ENCODE measurements at places on chromosomes 1 and 21.

DNA sequence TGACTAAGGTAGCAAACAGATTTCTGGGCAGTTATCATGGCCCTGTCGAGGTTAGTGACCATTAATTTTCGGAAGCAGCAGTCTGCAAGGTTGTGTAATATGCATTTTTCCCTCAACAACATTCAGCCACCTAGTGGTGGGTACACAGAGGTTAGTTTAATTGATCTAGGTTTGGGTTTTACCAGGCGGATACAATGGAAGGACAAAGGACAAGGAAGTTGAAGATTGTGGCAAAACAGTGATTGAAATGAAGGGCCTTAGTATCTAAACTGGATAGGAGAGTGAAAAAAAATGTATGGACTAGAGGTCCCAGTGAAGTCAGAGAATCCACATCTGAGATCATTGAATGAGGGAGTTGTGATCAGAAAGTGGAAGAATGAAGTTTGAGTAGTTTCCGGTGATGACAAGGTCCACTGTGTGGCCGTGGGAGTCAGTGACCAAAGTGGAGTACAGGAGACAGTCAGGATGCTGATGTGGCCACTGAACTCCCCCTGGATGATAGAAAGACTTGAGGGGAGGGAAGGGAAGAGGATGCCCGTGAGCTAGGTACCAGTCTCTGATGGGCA lies 2.8 kb downstream of the ARMH1 start:
- H3K4me3 ChIP-seq = no peak overlapping the region
- H3K36me3 ChIP-seq = no peaks in the 10 kb centered on the region
- no peaks in the 10 kb centered on the region for H3K27me3 ChIP-seq
- DNase-seq = no peak

DNA sequence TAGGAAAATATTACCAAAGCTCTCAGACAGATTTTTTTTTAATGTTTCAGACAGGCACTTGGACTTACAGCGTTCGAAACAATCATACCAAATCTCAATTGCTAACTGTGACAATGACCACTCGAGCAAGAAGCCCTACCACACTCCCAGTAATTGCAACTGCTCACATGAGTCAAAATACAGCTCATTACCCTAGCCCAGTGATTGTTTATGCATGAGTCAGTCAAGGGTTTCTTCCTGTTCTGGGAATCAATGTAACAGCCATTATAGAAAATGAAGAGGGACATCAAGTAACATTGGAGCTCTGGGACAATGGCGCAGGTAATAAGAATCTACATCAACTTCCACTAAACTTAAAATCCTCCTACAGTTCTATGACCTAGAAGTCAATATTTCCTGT lies 56.1 kb upstream of the SH3GLB1 start:
- no peak overlapping the region for H3K27ac ChIP-seq
- no peaks in the 10 kb centered on the region for H3K4me1 ChIP-seq
- H3K36me3 ChIP-seq = no peaks in the 10 kb centered on the region
- H3K27me3 ChIP-seq = no peaks in the 10 kb centered on the region

- no peak overlapping the region for H3K27ac ChIP-seq
- peaks cover 16% of the 10 kb centered on the region for H3K4me1 ChIP-seq
- no peak for DNase-seq
- H3K27me3 ChIP-seq = no peaks in the 10 kb centered on the region
These were observed 20.8 kb downstream of the CNST start for GRCh38 chr1:246587032-246587431.

DNA sequence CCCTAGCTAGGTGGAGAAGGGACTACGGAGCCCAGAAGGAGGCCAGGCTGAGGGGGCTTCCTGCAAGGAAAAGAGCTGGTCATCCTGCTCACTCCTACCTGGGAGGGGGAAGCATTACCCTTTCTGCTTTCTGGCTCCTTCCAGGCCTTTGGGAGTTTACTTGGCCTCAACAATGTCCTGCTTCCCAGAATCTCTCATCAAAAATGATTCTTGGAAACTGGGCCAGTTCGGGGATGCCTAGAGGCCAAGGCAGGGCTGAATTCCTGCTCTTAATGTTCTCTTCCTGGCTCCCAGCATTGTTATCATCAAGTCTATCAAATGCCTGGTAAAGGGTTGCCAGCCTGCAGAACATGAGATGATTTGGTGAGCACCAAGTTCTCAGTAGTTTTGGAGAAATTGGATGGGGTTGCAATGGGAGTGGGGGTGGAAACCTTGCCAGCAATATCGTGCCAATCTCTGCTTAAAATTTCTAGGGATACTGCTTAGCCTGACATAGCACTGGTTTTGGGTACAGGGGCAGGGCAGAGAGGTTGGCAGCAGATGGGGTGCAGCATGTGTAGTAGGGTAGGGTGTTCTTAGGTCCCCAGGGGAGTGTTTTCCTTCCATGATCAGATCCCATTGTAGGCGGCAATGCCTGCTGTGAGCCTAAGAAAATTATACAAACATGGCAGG lies 7.7 kb upstream of the PAFAH2 start:
- H3K36me3 ChIP-seq = no peaks in the 10 kb centered on the region
- H3K27me3 ChIP-seq = peaks cover 13% of the 10 kb centered on the region
- H3K27ac ChIP-seq = no peak overlapping the region
- H3K4me3 ChIP-seq = no peak overlapping the region

GRCh38 chr1:226411619-226412018 lies 3.7 kb upstream of the PARP1 start:
- peaks cover 14% of the 10 kb centered on the region for H3K4me1 ChIP-seq
- H3K27ac ChIP-seq = no peak overlapping the region
- DNase-seq = no peak
- H3K27me3 ChIP-seq = peaks cover 2% of the 10 kb centered on the region
- H3K4me3 ChIP-seq = no peak overlapping the region

DNA sequence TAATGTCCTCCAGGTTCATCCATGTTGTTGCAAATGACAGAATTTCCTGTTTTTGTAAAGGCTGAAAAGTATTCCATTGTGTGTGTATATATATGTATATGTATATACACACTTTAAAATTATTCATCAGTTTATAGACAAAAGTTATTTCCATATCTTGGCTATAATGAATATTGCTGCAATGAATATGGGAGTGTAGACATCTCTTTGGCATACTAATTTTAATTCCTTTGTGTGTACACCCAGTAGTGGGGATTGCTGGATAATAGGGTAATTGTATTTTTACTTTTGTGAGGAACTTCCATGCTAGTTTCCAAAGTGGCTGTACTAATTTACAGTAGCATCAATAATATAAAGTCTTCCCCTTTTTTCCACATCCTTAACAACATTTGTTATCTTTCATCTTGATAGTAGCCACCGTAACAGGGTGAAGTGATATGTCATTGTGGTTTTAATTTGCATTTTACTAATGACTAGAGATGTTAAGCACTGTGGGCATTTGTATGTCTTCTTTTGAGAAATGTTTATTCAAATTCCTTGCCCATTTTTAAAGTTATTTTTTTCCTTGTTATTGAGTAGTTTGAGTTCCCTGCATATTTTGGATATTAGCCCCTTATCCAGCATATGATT lies 243.0 kb downstream of the PDE4B start:
- no peak overlapping the region for H3K27ac ChIP-seq
- H3K4me1 ChIP-seq = no peaks in the 10 kb centered on the region
- DNase-seq = no peak
- no peaks in the 10 kb centered on the region for H3K36me3 ChIP-seq
- H3K27me3 ChIP-seq = peaks cover 12% of the 10 kb centered on the region

GRCh38 chr1:150558303-150558704 lies 9.1 kb downstream of the ADAMTSL4 start:
- H3K27ac ChIP-seq = no peak overlapping the region
- peaks cover 21% of the 10 kb centered on the region for H3K4me1 ChIP-seq
- H3K4me3 ChIP-seq = no peak overlapping the region
- no peaks in the 10 kb centered on the region for H3K27me3 ChIP-seq
- no peak for DNase-seq

- no peak overlapping the region for H3K4me3 ChIP-seq
- H3K27me3 ChIP-seq = peaks cover 2% of the 10 kb centered on the region
- no peak overlapping the region for H3K27ac ChIP-seq
- no peak for DNase-seq
These were observed 135.7 kb upstream of the SLC45A1 start for GRCh38 chr1:8182034-8182761.

GRCh38 chr1:191350938-191351337 lies 807.3 kb upstream of the RGS18 start:
- DNase-seq = no peak
- H3K4me1 ChIP-seq = no peaks in the 10 kb centered on the region
- H3K27me3 ChIP-seq = no peaks in the 10 kb centered on the region
- no peak overlapping the region for H3K27ac ChIP-seq
- no peak overlapping the region for H3K4me3 ChIP-seq

DNA sequence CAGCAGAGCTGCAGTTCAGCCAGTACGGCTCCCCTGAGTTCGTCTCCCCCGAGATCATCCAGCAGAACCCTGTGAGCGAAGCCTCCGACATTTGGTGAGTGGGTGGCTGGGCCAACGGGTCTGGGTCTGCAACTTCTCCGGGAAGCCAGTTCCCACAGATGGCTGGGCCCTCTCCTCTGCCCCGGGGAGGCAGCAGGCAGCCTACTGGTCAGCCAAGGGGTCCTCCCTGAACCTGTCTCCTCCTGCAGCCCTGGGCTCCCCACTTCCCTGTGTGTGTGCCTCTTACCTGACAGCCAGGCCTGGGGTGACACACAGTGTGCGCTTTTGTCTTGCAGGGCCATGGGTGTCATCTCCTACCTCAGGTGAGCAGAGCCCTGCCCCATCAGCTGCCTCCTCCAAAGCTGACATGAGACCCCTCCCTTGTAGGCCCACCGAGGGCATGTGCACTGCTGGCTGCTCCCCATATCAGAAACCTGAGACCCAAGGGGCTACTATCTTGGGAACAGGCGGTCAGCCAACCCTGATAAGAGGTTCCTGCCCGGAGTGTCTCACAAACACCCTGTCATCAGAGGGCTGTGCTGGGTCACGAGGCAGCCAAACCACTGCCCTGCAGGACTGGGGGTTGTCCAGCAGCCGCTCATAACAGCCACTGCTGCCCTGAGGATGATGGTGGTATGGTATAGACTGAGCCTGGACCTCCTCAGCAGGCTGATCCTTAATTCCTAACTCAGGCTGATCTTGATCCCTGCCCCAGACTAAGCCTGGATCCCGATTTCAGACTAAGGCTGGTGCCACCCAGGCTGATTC lies 37.6 kb downstream of the TRIM11 start:
- no peak overlapping the region for H3K4me3 ChIP-seq
- H3K27ac ChIP-seq = no peak overlapping the region
- H3K36me3 ChIP-seq = no peaks in the 10 kb centered on the region

DNA sequence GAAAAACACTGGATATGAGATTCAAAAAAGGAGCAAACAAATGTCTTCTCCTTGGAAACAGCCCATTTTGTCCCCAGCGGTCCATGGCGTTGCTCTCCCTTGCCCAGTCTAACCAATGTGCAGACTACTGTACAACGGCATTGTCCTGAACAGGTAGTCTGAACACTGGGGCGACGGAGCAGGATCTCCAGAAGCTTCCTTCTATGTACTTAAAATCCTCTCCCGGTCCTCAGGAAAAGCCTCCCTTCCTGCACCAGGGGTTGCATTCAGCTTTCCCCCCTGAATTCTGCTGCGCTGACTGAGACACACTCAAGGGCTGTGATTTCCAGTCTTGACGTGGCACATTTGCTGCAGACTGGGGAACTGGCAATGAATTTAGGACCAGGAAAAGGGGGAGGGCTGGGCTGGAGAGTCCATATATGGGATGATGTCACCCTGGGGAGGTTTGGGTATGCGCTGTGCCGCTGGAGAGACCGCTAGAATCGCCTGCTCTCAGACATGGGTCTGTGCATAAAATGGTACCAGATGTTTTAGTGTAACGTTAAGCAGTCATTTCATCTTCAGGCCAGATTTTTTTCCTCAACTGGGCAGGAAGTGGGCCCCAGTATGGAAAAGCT lies 275.9 kb upstream of the C1orf105 start:
- no peak overlapping the region for H3K27ac ChIP-seq
- H3K4me1 ChIP-seq = peaks cover 16% of the 10 kb centered on the region
- H3K36me3 ChIP-seq = no peaks in the 10 kb centered on the region
- H3K4me3 ChIP-seq = no peak overlapping the region

GRCh38 chr1:81374481-81374880 lies 426.3 kb upstream of the ADGRL2 start:
- H3K4me3 ChIP-seq = no peak overlapping the region
- H3K27me3 ChIP-seq = no peaks in the 10 kb centered on the region
- no peak for DNase-seq
- H3K4me1 ChIP-seq = no peaks in the 10 kb centered on the region
- no peak overlapping the region for H3K27ac ChIP-seq

GRCh38 chr1:147216124-147216523 lies 9.0 kb downstream of the FMO5 start:
- H3K27ac ChIP-seq = no peak overlapping the region
- H3K4me1 ChIP-seq = no peaks in the 10 kb centered on the region
- no peak for DNase-seq
- no peaks in the 10 kb centered on the region for H3K36me3 ChIP-seq

- peaks cover 46% of the 10 kb centered on the region for H3K36me3 ChIP-seq
- peak overlapping the region; percentile 96 for H3K27ac ChIP-seq
- peak overlapping the region; percentile 92 for H3K4me3 ChIP-seq
- peaks cover 43% of the 10 kb centered on the region for H3K4me1 ChIP-seq
These were observed 3.3 kb downstream of the CDC42SE1 start for GRCh38 chr1:151056149-151056548.

GRCh38 chr1:162110910-162111309 lies 41.4 kb downstream of the NOS1AP start:
- peaks cover 2% of the 10 kb centered on the region for H3K4me1 ChIP-seq
- DNase-seq = no peak
- H3K4me3 ChIP-seq = no peak overlapping the region
- no peaks in the 10 kb centered on the region for H3K36me3 ChIP-seq

GRCh38 chr1:74673351-74674111 lies at the start of gene ERICH3:
Gene ERICH3 (minus strand): TSS chr1:74673792. CDS start chr1:74673519, 273 bp downstream.
- H3K27me3 ChIP-seq = peaks cover 39% of the 10 kb centered on the region
- H3K27ac ChIP-seq = no peak within 1 kb of the TSS
- H3K4me3 ChIP-seq = no peak within 1 kb of the TSS
- no peak for DNase-seq

DNA sequence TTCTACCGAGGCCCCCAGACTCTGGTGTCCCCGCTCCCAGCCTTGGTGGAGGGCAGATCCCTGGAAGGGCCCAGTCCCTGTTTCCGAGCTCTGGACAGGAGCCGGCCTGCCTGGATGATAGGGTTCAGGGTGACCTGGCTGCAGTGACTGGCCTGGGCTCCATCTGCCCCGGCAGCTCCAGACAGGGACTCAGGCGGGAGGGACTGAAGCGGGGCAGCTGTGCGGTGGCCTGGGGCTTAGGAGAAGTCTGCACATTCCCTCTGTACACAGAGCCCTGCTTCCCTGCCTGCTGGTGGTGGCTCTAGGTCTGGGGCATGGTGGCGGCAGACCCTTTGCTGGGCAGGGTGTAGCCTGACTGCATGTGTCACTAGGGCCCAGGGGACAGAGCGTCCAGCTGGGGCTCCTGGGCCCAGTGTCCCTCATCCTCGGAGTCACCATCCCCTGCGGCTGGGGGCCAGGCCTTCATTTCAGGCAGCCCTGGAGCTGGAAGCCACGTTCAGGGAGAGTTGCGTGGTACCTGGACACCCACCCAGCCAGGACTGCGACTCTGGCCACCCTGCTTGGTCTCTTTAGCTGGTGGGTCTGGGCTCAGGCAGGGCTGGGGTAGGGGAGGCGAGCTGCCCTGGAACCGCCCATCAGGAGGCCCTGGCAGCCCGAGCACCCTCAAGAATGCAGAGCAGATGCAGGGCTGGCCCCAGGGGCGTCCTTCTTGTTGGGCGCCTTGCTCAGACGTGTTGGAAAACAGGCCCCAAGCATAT lies 9.6 kb downstream of the ARHGEF16 start:
- no peak overlapping the region for H3K4me3 ChIP-seq
- H3K27ac ChIP-seq = no peak overlapping the region
- no peak for DNase-seq
- no peaks in the 10 kb centered on the region for H3K27me3 ChIP-seq
- H3K4me1 ChIP-seq = peaks cover 2% of the 10 kb centered on the region
- H3K36me3 ChIP-seq = no peaks in the 10 kb centered on the region

- H3K36me3 ChIP-seq = no peaks in the 10 kb centered on the region
- no peaks in the 10 kb centered on the region for H3K4me1 ChIP-seq
- H3K27me3 ChIP-seq = peaks cover 35% of the 10 kb centered on the region
- DNase-seq = no peak
- no peak overlapping the region for H3K27ac ChIP-seq
These were observed 76.4 kb downstream of the FOXD2 start for GRCh38 chr1:47514229-47514628.

Measured in activated naive CD8-positive, alpha-beta T cell treated with anti-CD3 and anti-CD28 coated beads, Interleukin-2, amount 10 ng/mL, durations not matched to agents 7 days and 5 days (primary cell).